ENCODE measurements at places on chromosomes 6 and 20. TPM values are rescaled to one million over a fixed set of nuclear protein-coding genes. Genes with fewer than 3 reads are reported as not detected.

Gene LRRN4
- not detected for total RNA-seq

Gene SMIM13
- total RNA-seq, result 119 TPM

Gene TAF4
- 8.6 TPM for total RNA-seq

Gene CASP8AP2
- 55.4 TPM for total RNA-seq

Gene PAK5
- total RNA-seq, result 55.7 TPM

Gene PREX1
- 21.1 TPM for total RNA-seq
